ENCODE measurements at places on chromosomes 4 and X. TPM values are rescaled to one million over a fixed set of nuclear protein-coding genes. Genes with fewer than 3 reads are reported as not detected.

DNA sequence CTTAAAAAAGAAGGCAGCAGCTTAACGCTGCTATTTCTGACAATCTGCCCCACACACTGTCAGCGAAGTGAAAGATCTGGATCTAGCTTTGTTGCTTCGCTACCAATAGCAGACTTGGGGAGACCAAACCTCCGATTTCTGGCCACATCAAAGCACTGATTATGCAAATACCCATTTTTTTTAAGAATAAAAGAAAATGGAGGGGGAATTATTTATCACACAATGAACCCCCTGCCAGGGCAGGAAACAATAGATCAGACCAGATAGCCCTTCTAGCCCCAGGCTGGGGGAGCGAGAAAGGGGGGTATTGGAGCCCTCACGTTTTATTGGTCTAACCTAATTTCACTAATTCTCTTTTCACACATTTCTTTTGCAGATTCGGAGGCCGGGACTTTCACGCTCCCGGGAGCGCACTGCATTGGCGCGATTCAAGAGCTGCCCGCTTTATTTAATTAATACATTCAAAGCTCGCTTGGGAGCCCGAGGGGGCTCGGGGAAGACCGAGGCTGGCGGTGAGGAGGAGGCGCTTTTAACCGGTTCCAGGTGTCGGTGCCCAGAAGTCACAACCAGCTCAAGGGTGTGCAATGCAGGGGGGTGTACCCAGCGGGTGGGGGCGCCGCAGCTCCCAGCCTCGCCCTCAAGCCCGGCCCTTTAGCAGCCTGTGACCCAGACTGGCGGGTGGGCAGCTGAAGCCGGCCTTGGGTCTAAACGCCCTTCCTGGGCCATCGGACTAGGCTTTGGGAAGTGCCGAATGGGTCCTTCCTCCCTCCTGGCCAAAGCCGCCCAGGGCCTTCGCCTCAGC lies 5.5 kb downstream of the NEUROG2 start:
- no peak for DNase-seq

DNA sequence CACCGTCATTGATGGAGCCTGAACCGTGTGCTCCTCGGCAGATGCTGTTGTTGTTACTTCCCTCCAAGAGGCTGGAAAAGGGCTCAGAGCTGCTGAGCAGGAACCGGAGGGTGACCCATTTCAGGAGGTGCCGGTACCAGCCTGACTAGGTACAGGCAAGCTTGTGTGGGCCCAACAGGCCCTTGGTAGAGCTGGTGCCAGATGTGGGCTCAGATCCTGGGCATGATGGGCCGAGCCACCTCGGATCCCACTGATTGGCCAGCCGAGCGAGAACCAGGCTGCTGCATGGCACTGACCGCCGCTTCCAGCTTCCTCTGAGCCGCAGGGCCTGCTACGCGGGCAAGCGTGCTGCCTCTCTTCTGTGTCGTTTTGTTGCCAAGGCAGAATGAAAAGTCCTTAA lies 33.7 kb downstream of the NOP14 start:
- no peak for DNase-seq

DNA sequence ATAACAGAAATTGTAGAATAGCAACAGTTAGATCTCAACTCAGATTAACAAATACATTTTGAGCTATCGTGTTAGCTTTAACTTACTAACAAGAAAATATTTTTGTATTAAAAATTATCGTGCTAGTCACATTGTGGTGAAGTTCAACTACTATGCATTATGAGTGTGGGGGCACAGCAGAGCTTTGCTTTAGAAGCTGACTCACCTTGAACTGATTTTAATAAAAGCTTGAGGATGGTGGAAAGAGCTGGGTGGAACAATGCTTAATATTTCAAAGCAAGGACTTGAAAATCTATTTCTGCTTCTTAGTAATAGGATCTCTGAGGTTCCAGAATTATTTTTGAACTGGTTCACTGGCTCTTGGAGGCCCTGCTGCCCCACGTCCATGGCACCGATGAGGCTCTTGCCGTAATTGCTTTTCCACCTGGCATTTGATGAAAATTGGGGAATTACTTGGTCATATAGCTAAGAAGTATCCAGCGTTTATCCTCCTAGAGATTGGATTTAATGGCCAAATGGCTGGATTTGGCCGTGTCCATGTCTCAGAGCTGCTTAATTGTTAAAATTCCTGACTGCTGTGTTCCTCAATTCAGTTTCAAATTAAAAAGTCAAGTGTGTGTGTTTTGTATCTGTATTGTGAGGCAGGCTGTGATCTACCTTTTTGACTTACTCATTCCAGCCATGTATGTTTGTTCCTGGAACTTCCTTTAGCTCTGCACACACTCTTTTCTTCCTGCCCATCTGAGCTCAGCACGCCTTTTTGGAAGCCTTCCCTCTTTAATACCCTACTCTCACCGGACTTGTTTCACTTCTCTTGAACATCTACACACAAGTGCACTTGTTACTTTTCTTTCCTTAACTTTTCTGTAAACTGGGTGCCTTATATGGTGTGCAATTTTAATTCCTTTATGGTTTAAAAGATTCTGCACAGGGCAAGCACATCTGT lies 66.6 kb upstream of the LIMCH1 start:
- DNase-seq, result no peak

- peak; percentile 59 for DNase-seq
Observed at GRCh38 chrX:11629593-11630211, 36.0 kb downstream of the ARHGAP6 start.

DNA sequence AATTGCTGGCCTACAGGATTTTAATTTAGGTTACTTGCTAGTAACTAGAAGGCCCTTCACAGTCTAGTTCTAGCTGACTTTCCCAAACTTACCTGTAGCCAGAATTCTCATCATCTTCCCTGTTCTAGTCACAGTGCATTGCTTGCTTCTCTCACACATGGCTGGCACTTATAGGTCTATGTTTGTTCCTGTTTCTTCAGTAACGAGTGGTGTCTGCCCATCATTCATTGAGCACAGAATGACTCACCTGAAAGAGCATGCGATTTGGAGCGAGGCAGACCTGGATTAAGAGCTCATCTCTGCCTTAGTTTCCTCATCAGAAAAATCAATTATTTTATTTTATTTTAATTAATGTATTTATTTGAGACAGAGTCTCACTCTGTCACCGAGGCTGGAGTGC lies 201.7 kb upstream of the ANK2 start:
- no peak for DNase-seq

- DNase-seq, result no peak
Observed at GRCh38 chrX:107750263-107750662, 25.3 kb downstream of the TSC22D3 start.

DNA sequence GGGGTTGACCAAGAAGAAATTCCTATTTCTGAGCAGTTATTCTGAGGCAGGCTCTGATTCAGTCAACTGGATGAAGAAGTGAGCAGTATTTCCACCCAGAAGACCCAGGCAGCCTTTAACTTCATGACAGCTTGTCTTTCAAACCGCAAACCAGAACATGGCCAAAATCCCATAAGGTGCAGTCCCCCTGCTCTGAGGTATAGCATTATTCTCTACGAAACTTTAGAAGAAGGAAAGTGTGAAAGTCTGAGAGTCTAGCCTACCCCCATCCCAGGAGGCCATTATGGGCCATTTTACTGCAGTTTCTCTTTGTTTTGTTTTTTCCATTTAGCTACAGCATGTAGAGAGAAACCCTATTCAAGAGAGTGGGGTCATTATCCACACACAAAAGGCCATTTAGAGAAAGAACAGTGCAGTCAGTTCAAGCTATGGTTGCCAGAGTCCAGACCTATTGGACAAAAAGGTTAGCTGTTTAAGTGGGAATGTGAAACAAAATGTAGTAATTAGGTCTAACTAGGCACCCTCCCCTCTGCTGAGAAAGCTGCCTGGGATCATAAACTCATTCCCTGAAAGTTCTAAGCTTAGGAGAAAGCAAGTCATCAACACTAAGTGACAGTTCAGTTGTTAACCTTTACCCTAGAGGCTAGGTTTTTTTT lies 52.1 kb upstream of the RASGEF1B start:
- DNase-seq, result no peak

DNA sequence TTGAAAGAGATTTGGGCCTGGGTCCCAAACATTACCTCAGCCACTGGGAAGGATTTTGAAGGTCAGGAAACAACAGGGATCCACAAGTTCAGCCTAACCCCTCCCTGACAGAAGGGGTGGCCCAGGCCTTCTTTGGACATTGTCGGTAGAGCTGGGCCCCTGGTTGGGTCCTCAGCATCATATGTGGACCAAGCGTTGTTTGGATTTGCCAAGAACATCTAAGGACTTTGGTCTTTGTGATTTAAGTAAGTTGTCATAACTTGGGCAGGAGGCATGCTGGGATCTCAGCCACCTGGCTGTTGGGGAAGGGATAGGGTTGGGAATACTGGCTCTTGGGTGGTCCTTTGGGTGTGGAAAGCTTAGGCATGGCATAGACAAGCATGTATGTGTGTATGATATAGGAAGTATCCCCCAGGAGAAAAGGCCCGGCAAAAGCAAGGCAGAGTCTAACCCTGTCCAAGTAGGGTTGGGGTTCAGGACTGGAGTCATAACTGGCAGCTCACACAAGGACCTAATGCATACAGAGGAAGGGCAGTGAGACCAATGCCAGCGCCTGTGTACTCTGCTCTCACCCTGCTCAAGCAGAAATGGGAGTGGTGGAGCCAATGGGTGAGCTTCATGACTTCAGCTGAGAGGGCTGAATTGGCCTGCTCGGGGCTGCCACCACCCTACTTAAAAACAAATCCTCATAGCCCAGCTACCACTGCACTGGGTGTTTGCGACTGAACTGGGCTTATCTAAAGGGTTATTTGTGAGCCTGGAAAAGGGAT lies 102.8 kb downstream of the RTL5 start:
- DNase-seq, result peak; percentile 33

DNA sequence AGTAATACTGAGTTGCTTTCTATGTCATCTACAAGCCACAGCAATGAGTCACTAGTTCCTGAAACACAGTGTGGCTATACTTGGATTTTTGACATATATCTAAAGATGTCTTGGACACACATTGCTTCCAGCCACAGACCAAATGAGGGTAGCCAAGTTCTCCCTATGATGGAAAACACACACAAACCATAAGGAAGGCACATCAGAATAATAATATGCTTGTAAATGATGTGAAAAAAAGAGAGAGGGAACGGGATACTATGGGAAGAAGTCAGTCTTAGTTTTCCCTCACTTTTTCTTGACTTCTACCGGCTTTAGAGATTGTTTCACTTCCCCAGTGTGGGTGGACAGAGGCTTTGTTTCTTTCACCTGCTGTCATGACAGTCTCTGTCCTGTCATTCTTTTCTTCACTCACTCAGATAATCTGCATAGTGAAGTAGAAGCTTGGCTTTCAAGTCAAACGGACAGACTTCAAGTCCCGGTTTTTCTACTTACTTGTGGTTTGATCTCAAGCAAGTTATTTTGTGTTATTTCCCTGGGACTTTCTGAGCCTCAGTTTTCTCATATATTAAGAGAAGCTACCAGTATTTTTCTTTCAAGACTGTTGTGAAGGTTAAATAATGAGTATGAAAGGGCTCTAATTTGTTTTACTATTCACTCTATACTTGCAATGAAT lies 34.7 kb downstream of the P2RY10 start:
- DNase-seq, result no peak

GRCh38 chr4:133059117-133059516 lies 90.0 kb upstream of the PCDH10 start:
- DNase-seq, result no peak

GRCh38 chr4:127410644-127411043 lies 222.1 kb upstream of the INTU start:
- no peak for DNase-seq

DNA sequence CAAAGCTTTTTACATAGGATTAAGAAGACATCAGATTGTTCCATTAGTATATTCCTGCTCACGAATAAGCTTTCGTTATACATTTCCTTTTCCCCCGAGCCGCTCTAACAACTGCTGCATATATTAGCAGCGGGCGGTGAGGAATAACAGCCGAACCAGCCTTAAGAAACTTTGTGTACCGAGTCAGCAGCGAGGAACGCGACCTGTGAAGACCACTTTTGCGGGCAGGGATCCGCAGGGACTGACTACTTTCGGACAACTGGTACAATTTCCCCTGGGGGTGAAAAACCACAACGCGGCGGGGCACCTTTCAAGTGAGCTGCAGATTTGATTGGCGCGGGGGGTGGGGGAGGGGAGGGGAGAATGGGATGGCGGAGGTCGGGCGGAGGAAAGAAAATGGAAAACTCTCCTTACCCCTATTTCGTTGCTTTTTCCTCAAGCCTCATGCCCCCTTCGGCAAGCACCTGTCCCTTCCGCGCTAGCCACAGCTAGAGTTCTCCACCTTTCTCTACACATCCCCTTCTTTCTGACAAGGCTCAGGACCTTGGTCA lies 5.9 kb upstream of the PITX2 start:
- no peak for DNase-seq

The NEUROG2 gene
- total RNA-seq, result 0.41 TPM

The ALAS2 gene
- not detected for total RNA-seq

The TASL gene
- total RNA-seq, result not detected

The CCKAR gene
- total RNA-seq, result 0.61 TPM

The GLOD5 gene
- not detected for total RNA-seq

The LRIT3 gene
- 0.03 TPM for total RNA-seq

Measured in SJCRH30 (cell line).